SW 1271 (cell line): ENCODE measurements at places on chromosomes 5 and 9.
A peak's percentile ranks its signal among the peaks of the same experiment; 100 is the strongest.

GRCh38 chr9:133987946-133988665 is 4.0 kb downstream of the VAV2 start:
- DNase-seq = no peak

- no peak for DNase-seq
These were observed 23.7 kb upstream of the TAS2R1 start for GRCh38 chr5:9653811-9654210.

- no peak for DNase-seq
These were observed 154.0 kb downstream of the SNCAIP start for GRCh38 chr5:122465994-122466393.

DNA sequence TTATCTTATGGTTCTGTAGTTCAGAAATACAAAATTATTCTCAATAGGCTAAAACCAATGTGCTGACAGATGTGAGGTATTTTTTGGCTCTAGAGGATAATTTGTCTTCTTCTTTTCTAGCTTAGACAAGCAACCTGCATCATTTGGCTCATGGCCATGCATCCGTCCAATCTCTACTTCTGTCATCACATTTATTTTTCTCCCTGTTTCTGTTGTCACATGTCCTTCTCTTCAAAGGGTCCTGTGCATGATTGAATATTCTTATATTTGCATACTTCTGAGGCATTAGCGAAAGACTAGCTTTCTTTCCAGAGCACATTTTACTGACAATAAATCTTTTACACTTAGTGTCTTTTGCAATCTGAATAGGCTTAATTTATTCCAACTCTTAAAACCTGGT is 564.7 kb downstream of the CDH10 start:
- no peak for DNase-seq

- no peak for DNase-seq
These were observed 2.7 kb upstream of the CLPTM1L start for GRCh38 chr5:1347571-1347970.

DNA sequence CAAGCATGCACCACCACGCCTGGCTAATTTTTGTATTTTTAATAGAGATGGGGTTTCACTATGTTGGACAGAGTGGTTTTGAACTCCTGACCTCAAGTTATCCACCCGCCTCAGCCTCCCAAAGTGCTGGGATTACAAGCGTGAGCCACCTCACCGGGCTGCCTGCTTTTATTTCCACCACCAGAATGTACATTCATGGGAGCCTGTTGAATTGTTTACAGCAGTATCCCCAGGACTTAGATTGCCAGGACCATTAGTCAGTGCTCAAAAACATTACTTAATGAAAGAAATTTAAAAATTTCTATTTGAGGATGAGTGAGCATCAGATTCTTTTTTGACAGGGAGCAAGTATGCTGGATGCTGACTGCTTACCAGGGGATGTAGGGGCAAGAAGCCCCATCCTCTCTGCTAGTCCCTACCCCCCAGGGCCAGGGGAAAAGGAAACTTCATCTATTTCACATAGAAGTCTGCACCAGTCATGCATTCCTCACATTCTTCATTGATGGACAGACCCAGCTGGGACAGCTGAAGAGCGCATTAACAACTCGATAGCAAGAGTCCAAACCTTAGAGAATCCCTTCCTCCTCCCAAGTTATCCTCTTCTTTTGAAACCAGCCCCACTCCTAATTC is 10.3 kb upstream of the RGMB start:
- DNase-seq = peak; percentile 21

GRCh38 chr5:1831677-1832313 is 30.6 kb downstream of the NDUFS6 start:
- no peak for DNase-seq

DNA sequence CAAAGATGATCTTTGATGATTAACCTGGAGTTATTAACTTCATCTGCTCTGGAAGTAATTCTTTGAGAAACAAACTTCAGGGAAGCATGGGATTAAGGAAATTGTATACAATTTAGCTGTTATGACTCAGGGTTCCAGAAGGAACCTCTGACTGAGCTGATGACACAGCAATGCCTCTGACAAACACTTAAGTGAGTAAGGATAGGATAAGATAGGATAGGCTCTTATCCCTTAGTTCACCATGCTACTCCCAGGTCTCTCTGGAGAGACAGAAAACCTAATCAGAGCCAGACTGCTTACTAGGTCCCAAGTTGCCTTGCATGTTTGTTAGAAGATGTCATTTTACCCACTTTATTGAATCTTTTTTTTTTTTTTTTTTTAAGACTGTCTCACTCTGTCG is 12.6 kb upstream of the TMEM38B start:
- DNase-seq = no peak

- no peak for DNase-seq
These were observed 38.9 kb upstream of the STXBP1 start for GRCh38 chr9:127572961-127573721.

DNA sequence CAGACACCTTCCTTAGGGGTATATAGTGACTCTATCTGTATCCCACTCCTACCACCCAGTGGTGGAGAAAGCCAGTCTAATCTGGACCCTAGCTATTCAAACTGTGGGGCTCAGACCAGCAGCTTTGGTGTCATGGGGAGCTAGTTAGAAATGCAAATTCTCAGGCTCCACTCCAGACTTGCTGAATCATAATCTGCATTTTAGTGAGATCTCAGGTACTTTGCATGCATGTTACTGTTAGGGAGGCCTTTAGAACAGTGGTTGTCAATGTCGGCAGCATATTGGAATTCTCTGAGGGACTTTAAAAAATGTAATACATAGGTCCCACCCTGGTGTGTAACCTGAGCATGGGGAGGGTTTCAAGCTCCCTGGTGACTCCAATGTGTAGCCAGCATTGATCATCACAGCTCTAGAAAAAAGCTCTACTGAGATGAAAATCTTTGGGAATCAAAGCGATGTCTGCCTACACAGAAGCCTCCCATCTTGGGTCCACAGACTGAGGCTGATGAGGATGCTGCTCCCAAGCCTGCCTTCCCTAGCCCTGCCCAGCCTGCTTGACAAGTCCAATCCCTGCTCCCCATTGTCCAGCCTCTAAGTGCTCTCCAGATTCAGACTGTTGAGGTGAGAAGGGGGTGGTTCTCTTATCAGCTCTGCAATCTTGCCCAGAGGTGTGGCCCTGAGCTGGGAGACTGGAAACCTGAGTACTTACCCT is 11.9 kb upstream of the GM2A start:
- DNase-seq = no peak

- DNase-seq = no peak
These were observed 229.3 kb downstream of the PCSK1 start for GRCh38 chr5:96203761-96204160.

DNA sequence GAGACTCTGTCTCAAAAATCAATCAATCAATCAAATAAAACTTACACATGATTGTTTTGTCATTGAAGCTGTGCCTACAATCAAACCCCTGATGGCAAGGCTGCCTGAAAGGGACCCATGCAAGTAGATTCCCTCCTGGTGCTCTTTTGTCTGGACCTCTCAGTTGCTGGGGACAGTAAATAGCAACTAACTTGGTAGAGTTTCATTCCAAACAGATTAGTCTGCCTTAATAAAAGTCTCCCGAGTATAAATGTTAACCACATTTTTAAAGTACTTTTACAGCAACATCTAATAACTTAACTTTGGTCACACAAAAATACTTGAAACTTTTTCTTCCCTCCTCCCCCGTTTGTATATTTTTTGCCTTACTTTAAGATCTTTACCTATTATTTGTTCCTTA is 105.5 kb downstream of the FEM1C start:
- no peak for DNase-seq

- DNase-seq = no peak
These were observed 74.8 kb downstream of the MACIR start for GRCh38 chr5:103333376-103333775.

DNA sequence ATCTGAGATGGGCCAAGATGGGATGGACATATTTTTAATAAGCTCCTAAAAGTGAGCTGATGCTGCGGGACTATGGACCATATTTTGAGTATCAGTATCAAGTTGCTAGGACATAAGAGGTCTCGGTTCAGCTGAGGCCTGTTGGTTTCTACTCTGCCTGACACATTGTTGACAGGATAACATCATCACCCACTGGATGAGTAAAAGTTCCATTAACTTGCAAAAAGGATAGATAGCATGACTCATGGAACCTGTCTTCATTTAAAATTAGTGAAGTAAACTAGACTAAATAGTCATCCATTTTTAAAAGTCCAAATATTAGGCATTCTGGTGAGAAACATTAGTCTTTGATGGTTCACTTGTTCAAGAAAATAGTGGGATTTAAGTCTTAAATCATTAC is 33.3 kb downstream of the PARP8 start:
- no peak for DNase-seq

DNA sequence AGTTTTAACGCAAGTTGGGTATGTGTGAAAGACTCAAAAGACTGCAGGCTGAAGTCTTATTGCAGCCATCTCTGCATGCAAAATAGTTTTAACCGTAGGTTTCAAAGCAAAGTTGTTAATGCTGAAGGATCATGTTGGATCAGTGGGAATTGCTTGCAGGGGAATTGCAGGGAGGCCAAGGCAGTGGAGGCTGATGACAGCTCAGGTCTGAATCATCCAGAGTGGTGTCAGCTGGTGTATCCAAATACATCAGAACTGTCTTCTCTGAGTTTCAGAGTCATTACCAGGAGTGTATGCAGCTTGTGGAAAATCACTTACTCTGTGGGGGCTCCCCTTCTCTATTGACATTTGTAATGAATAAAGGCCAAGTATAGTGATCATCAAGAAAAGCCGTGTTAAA is 435.7 kb downstream of the SH3GL2 start:
- DNase-seq = no peak

GRCh38 chr5:320524-321229 is 837 bp upstream of the AHRR start:
- DNase-seq = no peak

GRCh38 chr5:138354926-138355378 is 2.5 kb downstream of the KDM3B start:
- peak; percentile 33 for DNase-seq

DNA sequence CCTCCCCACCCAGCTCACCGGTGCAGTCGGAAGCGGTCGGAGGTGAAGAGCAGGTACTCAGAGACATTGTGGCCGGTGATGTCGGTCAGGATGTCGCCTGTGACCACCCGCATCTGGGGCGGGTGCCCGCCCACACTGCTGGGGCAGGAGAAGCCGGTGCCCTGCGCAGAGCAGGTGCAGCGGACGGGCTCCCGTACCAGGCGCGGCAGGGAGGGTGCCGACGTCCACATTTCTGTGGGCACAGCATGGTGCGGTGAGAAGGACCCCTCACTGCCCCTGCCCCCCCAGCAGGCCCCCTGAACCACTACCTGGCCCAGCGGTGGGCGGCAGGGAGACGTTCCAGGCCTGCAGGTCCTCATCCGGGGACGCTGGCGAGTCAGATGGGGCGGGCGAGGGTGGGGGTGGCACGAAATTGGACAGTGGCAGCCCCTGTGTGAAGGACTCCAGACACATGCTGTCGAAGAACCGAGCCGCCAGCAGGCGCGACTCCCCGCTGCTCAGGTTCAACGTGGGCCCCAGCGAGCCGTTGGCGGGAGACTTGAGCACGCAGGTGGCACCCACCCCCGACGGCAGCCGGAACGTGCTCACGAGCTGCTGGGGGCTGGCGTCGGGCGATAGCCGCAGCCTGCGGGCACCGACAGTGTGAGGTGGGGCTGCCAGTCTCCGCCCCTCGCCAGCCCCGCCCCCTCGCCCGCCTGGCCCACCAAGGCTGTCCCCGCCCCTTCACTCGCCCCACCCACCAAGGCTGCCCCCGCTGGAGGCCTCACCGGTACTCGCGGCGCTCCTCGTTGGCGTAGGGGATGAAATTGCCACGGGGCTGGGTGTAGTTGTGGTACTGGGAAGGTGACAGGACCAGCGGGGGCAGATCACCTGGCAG is 15.1 kb downstream of the ABCA2 start:
- no peak for DNase-seq

- peak; percentile 78 for DNase-seq
These were observed at the start of gene PCYOX1L for GRCh38 chr5:149357370-149358293. Gene PCYOX1L, plus strand, starts transcription at chr5:149358046. Its CDS starts 23 bp downstream, at chr5:149358069.

GRCh38 chr9:136856079-136856476 is 3.9 kb downstream of the MAMDC4 start:
- DNase-seq = no peak

GRCh38 chr9:111178331-111179055 is 140.2 kb upstream of the LPAR1 start:
- no peak for DNase-seq

GRCh38 chr5:132394667-132395259 is 25.3 kb downstream of the SLC22A5 start:
- DNase-seq = no peak

DNA sequence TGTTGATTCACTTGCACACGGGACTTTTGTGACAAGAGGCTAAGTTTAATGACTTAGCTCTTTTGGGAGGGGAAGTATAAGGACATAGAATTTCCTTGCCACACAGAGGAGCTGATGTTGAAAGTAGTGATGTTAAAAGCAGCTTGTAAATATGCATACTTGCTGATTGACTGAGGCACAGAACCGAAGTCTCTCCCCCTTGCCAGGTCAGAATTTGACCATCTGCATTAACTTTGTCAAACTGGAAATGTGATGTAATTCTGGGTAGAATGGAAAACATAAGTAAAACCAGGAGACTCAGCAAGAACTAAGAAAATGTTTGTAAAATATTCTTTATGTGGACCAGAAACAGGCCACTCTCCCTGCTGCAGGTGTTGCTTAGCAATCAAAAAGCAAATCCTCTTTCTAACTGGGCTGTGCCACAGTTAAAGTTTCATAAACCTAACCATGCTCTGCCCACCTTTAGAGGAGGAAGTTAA is 284.2 kb downstream of the NR3C1 start:
- no peak for DNase-seq

DNA sequence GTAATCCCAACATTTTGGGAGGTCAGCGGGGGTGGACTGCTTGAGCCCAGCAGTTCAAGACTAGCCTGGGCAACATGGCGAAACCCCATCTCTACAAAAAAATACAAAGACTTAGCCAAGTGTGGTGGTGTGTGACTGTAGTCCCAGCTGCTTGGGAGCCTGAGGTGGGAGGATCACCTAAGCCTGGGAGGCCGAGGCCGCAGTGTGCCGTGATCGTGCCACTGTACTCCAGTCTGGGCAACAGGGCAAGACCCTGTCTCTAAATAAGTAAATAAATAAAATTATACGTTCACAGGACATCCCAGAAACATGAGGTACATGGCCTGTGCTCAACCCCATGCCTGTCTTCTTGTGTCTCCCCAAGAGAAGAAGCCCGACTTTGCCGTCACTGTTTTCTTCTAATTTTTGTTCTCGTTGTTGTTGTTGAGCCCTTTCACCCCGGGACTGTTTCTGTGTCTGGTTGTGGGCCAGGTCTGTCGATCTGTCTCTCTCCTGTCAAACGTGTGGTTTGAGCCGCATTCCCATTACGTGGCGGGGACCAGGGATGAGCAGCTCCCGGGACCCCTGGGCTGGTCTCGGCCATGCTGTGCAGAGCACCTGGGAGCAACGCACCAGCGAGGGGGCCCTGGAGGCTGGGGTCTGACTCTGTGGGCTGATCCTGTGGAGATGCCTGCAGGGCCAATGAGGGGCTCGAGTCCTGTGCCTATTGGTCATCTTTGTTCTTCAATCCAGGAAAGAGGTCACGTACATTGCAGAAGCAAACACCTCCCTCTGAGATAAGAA is 32.2 kb downstream of the NACC2 start:
- no peak for DNase-seq

GRCh38 chr9:76902395-76902794 is 3.5 kb downstream of the PRUNE2 start:
- DNase-seq = no peak

GRCh38 chr5:400282-401145 is 42.5 kb upstream of the EXOC3 start:
- DNase-seq = no peak
